Caki2 (cell line): ENCODE measurements at places on chromosomes 11 and 22. TPM values are rescaled to one million over a fixed set of nuclear protein-coding genes. Genes with fewer than 3 reads are reported as not detected.
A peak's percentile ranks its signal among the peaks of the same experiment; 100 is the strongest.

GRCh38 chr22:19291580-19292457, at the start of gene CLTCL1:
Gene CLTCL1 (minus strand): TSS chr22:19291719. CDS start chr22:19291641, 78 bp downstream.
- peak; percentile 82 for DNase-seq

GRCh38 chr11:1130276-1131032, 27.3 kb upstream of the MUC5AC start:
- DNase-seq: no peak

GRCh38 chr22:16959345-16959930, 48.6 kb downstream of the GAB4 start:
- no peak for DNase-seq

DNA sequence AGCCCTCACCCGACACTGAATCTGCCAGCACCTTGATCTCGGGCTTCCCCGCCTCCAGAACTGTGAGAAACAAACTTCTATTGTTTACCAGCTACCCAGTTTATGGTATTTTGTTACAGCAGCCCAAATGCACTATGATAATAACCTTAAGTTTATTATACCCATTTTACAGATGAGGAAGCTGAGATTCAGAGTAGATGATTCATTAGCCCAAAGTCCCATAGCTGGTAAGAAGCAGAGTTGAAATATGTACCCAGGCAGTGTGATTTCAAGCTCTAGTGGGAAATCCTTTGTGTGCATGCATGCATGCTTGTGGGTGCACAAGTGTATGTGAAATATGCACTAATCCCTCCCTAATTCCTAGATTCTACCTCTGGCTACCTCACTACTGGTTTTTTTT, 7.9 kb downstream of the GRIK4 start:
- no peak for DNase-seq

- DNase-seq: no peak
Measured at GRCh38 chr22:20204311-20204710, 53.5 kb upstream of the CCDC188 start.

- no peak for DNase-seq
Measured at GRCh38 chr11:86162239-86162638, 82.3 kb upstream of the EED start.

Gene CRY2
- total RNA-seq: 6.9 and 11.1 TPM in 2 replicates

Gene RBMXL2
- not detected in 2 replicates for total RNA-seq

Gene PLA2G3
- total RNA-seq: not detected in 2 replicates

Gene SLC17A6
- total RNA-seq: not detected in 2 replicates

Gene EMID1
- 0.37 and 1.6 TPM in 2 replicates for total RNA-seq

Gene KLHL22
- total RNA-seq: 11.8 and 23.6 TPM in 2 replicates

Gene PANX3
- not detected in 2 replicates for total RNA-seq

Gene MUC5B
- total RNA-seq: 0.03 TPM in 1 of 2 replicates, not detected in the other
